Liver (tissue), 10 donors: ENCODE measurements at places on chromosomes 12 and 14.

DNA sequence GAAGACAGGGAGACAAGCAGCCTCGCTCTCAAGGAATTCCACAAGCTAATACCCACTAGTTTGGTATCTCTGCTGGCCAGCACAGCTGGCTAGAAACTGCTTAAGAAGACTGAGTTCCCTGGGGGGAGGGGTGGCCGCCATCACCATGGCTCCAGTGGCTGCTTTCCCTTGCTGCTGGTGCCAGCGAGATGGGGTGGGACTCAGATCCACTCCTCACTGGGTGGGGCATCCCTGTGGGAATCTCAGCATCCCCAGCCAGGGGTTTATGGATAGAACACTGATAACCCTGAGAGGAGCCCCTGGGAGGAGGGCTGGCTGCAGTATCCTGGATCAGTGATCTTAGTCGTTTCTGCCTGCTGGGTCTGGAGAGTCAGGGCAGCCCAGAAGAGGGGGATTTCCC lies 170.6 kb upstream of the MDGA2 start:
- DNase-seq: no peak

DNA sequence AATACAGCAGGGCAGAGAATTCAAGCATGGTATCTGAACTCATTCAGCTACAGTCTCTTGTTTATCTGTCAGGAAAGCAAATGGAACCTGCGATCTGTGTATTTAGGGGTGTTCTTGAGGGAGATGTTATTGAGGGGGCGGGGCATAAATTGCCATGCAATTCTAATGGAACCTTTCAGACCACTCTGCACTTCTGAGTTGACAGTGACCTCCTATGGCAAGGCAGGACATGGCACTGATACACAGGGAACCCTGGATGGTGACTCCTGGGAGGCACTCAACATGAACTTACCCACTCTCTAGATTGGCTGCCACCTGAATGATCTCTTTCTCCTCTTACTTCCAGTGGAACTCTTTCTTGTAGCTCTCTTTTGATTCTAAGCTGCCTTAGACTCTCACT lies 787.3 kb downstream of the VRK1 start:
- DNase-seq: no peak

- no peak for DNase-seq
Observed at GRCh38 chr14:78917462-78917861, 747.3 kb downstream of the NRXN3 start.

DNA sequence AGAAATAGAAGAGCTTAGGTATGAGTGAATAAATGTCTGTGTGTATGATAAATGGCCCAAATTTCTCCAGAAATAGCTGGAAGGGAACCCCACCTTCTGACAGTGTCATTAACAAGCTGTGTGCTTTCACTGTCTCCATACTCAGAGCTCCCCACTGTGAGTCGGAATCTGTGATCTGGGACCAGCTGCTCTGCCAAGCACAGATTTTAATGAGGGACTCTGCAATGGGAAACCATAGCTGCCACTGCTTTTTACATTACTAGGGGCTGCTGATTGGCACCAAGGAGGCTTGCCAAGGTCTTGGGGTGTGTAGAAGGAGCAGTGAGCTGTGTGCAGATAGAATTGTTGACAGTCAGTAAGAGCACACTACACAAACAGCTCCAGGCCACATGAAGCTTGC lies 244.2 kb upstream of the CCDC196 start:
- no peak for DNase-seq
